ENCODE measurements at places on chromosomes 7 and 10.

- no peak for DNase-seq
These were observed 62.5 kb downstream of the CSGALNACT2 start for GRCh38 chr10:43200538-43201390.

DNA sequence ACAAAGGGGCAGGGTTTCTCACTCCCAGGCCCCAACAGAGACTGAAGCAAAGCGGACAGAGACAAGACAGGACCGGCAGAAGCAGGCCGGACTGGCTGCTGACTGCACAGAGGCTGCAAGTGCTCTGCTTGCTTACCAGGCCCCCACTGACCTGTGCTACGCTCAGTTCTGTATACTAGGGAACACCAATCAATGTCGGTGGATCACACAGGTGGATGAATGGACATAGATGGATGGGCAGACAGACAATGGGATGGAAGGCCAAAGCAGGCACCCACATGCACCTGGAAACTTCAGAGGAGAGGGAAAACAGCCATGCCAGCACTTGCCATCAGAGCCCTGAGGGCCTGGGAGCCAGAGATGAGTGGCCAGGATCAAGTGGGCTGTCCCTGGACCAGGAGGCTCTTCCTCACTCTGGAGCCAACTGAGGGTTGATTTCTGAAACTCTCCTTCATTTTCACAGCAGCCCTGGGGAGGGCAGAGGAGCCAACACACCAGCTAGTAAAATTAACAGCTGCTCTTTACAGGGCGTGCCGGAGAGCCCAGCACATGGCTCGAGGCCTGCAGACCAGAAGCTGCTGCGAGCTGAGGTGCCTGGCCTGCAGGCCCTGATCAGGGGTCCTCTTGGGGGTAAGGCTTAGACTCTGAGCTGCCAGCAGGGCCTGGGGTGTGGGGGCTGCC lies 243.6 kb downstream of the KCNMA1 start:
- peak; percentile 46 for DNase-seq

GRCh38 chr10:119521443-119522204 lies 20.9 kb downstream of the RGS10 start:
- peak; percentile 80 for DNase-seq

DNA sequence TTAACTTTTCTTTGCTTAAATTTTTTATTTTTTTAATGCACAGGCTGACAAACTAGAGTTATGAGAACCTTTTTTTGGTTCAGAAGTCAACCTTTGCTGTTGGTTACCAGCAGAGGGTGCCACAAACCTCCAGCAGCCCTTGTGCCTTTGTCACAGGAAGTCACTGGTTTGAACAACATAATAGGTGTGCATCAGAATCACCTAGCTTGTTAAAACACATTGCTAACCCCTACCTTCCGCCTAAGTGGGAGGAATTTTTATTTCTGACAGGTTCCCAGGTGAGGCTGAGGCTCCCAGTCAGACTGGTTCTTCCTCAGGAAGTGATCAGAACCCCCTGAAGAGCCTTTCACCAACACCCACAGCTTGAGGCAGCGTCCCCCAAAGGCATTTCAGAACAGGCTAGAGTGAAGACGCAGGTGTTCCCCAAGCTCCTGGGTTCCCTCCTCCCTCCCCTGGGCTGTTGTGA lies 22.6 kb upstream of the VDAC2 start:
- peak; percentile 27 for DNase-seq

- DNase-seq = no peak
These were observed 32.7 kb downstream of the CYP17A1 start for GRCh38 chr10:102804382-102805055.

DNA sequence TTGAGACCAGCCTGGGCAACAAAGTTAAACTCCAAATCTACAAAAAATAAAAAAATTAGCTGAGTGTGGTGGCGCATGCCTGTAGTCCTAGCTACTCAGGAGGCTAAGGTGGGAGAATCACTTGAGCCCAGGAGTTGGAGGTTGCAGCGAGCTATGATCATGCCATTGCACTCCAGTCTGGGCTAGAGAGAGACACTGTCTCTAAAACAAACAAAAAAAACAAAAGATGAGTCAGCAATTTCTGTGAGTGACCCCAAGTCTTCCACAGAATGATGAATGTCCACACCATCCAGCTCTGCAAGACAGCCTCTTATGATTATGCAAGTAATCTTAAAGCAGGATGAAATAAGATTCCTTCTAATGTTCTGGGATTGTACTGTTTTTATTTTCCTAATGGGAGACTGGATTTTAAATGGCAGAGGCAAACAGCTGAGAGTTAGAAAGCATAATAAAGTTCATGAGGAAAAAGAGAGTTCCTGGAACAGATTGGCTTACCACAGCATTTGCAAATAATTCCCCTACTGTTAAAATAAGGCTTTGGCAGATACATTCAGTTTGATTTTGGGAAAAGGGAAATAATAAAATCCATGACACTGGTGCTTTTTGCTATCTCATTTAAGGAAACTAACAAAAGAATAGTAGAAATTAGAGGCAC lies 18.9 kb upstream of the PRKAR2B start:
- no peak for DNase-seq

DNA sequence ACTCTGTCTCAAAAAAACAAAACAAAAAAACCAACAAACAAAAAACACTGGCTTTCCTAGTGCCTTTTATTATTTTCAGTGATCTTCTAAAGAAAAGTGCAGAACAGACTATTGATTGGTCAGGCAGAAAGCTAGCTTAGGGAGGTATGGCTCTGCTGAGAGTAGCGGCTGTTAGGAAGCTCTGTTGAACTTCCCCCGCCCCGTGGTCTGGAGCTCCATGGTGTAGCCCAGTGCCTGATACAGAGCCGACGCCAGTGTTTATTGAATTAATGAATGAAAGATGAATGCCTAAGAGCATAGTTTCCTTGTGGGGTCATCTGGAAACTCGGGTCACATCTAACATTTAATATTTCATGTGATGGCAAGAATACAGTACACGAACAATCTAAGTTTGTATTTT lies 90.5 kb upstream of the ARMC3 start:
- no peak for DNase-seq

DNA sequence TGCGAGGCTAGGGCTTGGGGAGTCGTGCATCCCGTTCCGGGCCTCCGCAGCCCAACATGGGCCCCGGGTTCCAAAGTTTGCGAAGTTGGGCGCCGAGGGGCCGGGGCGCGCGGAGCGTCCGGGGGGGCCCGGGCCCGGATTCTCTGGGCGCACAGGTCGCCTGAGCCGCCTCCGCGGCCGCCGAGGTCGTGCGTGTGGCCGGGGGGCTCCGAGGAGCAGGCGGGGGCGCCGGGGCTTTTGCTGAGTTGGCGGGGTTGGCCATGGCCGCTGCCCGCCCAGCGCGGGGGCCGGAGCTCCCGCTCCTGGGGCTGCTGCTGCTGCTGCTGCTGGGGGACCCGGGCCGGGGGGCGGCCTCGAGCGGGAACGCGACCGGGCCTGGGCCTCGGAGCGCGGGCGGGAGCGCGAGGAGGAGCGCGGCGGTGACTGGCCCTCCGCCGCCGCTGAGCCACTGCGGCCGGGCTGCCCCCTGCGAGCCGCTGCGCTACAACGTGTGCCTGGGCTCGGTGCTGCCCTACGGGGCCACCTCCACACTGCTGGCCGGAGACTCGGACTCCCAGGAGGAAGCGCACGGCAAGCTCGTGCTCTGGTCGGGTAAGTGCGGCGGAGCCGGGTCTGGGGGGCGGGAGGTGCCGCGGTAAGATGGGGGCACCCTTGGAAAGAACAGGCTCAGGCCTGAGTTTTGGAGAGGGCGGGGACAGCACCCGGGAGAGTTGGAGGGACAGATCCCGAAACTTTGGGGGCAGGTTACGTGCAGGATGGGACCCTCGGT lies 643 bp downstream of the SMO start:
- no peak for DNase-seq

GRCh38 chr7:29853789-29854188 lies 47.5 kb downstream of the WIPF3 start:
- no peak for DNase-seq

Measured in muscle of back (tissue), 13 donors.